ENCODE measurements at places on chromosomes 3 and 15. TPM values are rescaled to one million over a fixed set of nuclear protein-coding genes. Genes with fewer than 3 reads are reported as not detected.

TTLL13 gene
- total RNA-seq, result not detected

MCF2L2 gene
- total RNA-seq, result 0.29 TPM

LSAMP gene
- total RNA-seq, result 1.7 TPM

CTXND1 gene
- total RNA-seq, result 0.58 TPM

GP5 gene
- total RNA-seq, result not detected

GYG1 gene
- 169 TPM for total RNA-seq

DNA sequence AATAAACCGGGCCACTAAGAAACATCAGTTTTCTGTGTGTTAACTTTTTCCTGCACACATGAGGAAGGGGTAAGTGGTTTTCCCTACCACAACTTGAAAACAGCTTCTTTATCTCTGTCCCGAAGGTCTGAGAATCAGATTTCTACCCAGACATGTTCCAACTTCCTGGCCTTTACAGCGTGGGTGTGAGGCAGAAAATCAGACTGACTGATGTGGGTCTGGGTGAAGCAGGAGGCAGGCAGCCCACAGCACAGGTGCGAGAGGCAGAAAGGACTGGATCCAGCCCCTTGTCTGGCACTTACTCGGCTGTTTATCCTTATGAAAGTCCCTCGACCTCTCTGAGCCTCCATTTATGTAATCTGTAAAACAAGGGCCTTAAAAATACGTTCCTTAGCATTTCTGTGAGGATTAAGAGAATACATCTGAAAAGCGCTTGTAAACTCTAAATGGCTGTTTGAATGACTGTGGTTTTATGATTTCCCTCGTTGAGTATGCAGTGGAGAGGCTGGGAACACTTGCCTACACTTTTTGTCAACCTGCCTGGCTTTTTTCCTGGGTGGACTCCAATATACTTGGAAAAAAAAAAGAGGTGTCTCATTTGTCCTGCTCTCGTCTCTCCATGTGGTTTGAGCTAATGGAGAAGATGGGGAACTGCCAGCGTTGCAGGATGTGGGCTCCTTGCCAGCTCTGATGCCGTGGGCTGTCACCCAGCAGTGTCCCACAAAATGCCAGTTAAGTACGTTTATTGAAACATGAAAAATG is 3.1 kb downstream of the AGBL1 start:
- DNase-seq, result no peak
- no peaks in the 10 kb centered on the region for H3K27me3 ChIP-seq
- no peak overlapping the region for H3K27ac ChIP-seq
- H3K4me3 ChIP-seq, result no peak overlapping the region

DNA sequence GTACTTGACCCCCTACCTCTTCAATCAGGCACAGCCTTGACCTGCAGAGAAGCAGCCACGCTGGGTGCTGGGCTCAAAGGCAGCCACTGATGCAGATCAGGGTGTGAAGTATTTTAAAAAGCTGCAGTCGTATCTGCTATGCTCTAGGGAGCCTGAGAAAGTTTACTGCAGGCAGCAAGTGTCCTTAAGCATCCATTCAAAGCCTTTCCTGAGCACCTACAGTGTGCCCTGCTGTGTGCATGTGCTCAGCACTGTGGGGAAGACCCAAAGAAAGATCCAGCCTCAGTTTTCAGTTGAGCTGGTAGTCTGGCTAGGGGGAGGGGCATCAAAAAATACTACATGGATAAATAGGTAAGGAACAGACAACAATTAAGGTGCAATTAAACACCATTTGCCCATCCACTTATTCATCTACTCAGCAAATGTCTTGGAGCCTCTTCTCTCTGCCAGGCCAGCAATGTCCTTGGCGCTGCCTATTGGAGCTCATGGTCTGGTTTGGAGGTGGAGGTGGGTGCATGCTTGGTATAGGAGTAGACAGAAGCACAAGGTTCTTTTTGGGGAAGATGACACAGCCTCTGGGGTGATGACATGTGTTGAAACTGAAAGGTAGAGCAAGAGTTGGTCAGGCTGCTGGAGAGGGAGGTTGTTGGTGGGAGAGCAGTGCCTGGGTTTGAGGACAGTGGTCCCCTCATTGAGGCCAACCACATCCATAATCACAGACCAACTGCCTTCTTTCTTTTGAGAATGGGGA is 85.9 kb upstream of the PRR23C start:
- H3K27me3 ChIP-seq, result no peaks in the 10 kb centered on the region
- H3K4me1 ChIP-seq, result no peaks in the 10 kb centered on the region
- H3K27ac ChIP-seq, result no peak overlapping the region
- no peak overlapping the region for H3K4me3 ChIP-seq

DNA sequence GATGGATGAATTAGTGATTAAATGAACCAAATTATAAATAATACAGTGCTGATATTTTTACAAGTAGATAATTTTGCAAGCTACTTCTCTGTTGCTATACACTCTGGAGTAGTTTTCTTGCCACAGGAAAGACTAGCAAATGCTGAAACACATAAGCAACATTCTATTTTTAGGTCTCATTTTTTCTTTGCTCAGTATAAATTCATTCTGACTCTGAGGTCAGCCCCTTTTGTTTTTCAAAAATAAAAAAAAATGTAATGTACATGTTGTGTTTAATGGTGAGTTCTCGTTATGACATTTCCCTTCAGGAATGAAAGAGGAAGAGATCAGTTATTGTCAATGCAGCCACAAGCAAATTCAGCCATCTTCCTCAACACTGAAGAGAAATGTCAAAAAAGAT is 24.9 kb downstream of the GJD2 start:
- no peak overlapping the region for H3K27ac ChIP-seq
- no peaks in the 10 kb centered on the region for H3K27me3 ChIP-seq
- no peak overlapping the region for H3K4me3 ChIP-seq
- no peaks in the 10 kb centered on the region for H3K36me3 ChIP-seq
- DNase-seq, result no peak
- H3K4me1 ChIP-seq, result no peaks in the 10 kb centered on the region

- no peak overlapping the region for H3K4me3 ChIP-seq
- H3K36me3 ChIP-seq, result no peaks in the 10 kb centered on the region
- DNase-seq, result no peak
These were observed 12.5 kb downstream of the PAQR9 start for GRCh38 chr3:142950972-142951371.

GRCh38 chr3:136351351-136351750 is 101.2 kb downstream of the PCCB start:
- H3K4me1 ChIP-seq, result peaks cover 28% of the 10 kb centered on the region
- H3K27me3 ChIP-seq, result no peaks in the 10 kb centered on the region
- H3K4me3 ChIP-seq, result no peak overlapping the region
- DNase-seq, result no peak
- H3K36me3 ChIP-seq, result peaks cover 16% of the 10 kb centered on the region

DNA sequence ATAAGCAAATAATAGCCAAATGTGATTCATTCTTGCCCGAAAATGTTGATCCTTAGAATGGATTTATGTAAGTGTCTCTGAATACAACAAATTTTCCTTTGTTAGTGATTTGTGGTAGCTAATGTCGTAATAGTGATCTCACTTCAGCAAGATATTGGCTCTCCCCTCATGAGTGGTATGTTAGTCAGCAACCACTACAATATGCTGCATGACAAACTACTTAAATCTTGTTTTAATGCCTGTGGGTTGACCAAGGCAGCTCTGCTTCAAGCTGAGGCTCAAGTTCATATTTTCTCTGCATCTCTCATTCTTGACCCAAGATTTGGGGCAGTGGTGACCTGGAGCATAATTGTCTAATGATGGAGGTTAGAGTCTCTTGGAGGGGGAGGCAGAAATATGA is 49.8 kb upstream of the GALNT15 start:
- H3K4me3 ChIP-seq, result no peak overlapping the region
- no peaks in the 10 kb centered on the region for H3K4me1 ChIP-seq
- no peak overlapping the region for H3K27ac ChIP-seq
- DNase-seq, result no peak
- no peaks in the 10 kb centered on the region for H3K36me3 ChIP-seq

- no peak for DNase-seq
- no peak overlapping the region for H3K27ac ChIP-seq
- H3K36me3 ChIP-seq, result no peaks in the 10 kb centered on the region
- no peak overlapping the region for H3K4me3 ChIP-seq
These were observed 100.3 kb upstream of the LIPC start for GRCh38 chr15:58331560-58331912.

GRCh38 chr15:88375234-88375927 is 91.8 kb downstream of the MRPL46 start:
- H3K27ac ChIP-seq, result no peak overlapping the region
- no peaks in the 10 kb centered on the region for H3K36me3 ChIP-seq
- no peak for DNase-seq
- H3K4me3 ChIP-seq, result no peak overlapping the region
- peaks cover 8% of the 10 kb centered on the region for H3K27me3 ChIP-seq

GRCh38 chr3:149417174-149417573 is 39.7 kb upstream of the TM4SF1 start:
- no peaks in the 10 kb centered on the region for H3K36me3 ChIP-seq
- no peaks in the 10 kb centered on the region for H3K4me1 ChIP-seq
- DNase-seq, result no peak
- no peak overlapping the region for H3K27ac ChIP-seq
- no peak overlapping the region for H3K4me3 ChIP-seq

DNA sequence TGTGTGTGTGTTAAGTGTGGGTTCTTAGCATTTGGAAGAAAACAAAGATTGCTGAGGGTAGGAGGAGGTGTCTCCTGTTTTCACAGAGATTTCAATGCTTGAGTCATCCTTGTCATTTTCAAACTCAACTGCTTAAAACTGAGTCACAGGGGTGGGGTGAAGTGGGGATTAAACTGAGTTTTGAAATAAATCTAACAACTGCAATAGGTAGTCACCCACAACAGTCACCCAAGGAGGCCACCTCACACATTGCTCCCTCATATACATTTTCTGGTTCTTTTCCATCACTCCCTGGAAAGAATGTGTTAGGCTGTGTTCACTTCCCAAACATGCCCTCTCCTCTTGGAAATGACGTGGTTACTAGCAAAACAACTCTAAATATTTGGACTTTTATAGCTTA is 187.7 kb upstream of the CMC1 start:
- DNase-seq, result no peak
- H3K27ac ChIP-seq, result no peak overlapping the region
- no peak overlapping the region for H3K4me3 ChIP-seq
- H3K36me3 ChIP-seq, result no peaks in the 10 kb centered on the region
- H3K27me3 ChIP-seq, result no peaks in the 10 kb centered on the region

- no peaks in the 10 kb centered on the region for H3K36me3 ChIP-seq
- DNase-seq, result no peak
- no peak overlapping the region for H3K4me3 ChIP-seq
- H3K4me1 ChIP-seq, result no peaks in the 10 kb centered on the region
- H3K27ac ChIP-seq, result no peak overlapping the region
- H3K27me3 ChIP-seq, result no peaks in the 10 kb centered on the region
These were observed 252.7 kb upstream of the AZI2 start for GRCh38 chr3:28601291-28601690.

GRCh38 chr15:58410353-58410752 is 21.4 kb upstream of the LIPC start:
- H3K4me1 ChIP-seq, result no peaks in the 10 kb centered on the region
- no peak overlapping the region for H3K4me3 ChIP-seq
- H3K27ac ChIP-seq, result peak overlapping the region; percentile 2
- no peak for DNase-seq
- H3K36me3 ChIP-seq, result no peaks in the 10 kb centered on the region
- no peaks in the 10 kb centered on the region for H3K27me3 ChIP-seq

GRCh38 chr3:46127503-46127902 is 80.6 kb downstream of the CCR1 start:
- H3K27ac ChIP-seq, result no peak overlapping the region
- H3K36me3 ChIP-seq, result no peaks in the 10 kb centered on the region
- no peak for DNase-seq

- peak; percentile 55 for DNase-seq
- no peak overlapping the region for H3K27ac ChIP-seq
- H3K27me3 ChIP-seq, result no peaks in the 10 kb centered on the region
- H3K4me1 ChIP-seq, result no peaks in the 10 kb centered on the region
- no peak overlapping the region for H3K4me3 ChIP-seq
These were observed 155.1 kb upstream of the SATB1 start for GRCh38 chr3:18580268-18580667.

- peaks cover 34% of the 10 kb centered on the region for H3K4me1 ChIP-seq
- H3K4me3 ChIP-seq, result no peak overlapping the region
- H3K27me3 ChIP-seq, result no peaks in the 10 kb centered on the region
- H3K27ac ChIP-seq, result no peak overlapping the region
- DNase-seq, result no peak
These were observed 10.8 kb downstream of the CLCN2 start for GRCh38 chr3:184350618-184351017.

GRCh38 chr3:194727435-194728128 is 41.9 kb downstream of the FAM43A start:
- no peak overlapping the region for H3K27ac ChIP-seq
- no peaks in the 10 kb centered on the region for H3K27me3 ChIP-seq
- H3K4me1 ChIP-seq, result peaks cover 6% of the 10 kb centered on the region
- DNase-seq, result no peak
- H3K36me3 ChIP-seq, result no peaks in the 10 kb centered on the region
- H3K4me3 ChIP-seq, result no peak overlapping the region

GRCh38 chr3:128846486-128846891 is 32.9 kb upstream of the ACAD9 start:
- H3K4me1 ChIP-seq, result peaks cover 13% of the 10 kb centered on the region
- DNase-seq, result no peak
- no peaks in the 10 kb centered on the region for H3K27me3 ChIP-seq
- H3K27ac ChIP-seq, result peak overlapping the region; percentile 80
- no peaks in the 10 kb centered on the region for H3K36me3 ChIP-seq

Data from stomach (tissue), 19 donors.